Hindlimb muscle (tissue), 1 donor: ENCODE measurements at places on chromosomes 4 and X.
A peak's percentile ranks its signal among the peaks of the same experiment; 100 is the strongest.

DNA sequence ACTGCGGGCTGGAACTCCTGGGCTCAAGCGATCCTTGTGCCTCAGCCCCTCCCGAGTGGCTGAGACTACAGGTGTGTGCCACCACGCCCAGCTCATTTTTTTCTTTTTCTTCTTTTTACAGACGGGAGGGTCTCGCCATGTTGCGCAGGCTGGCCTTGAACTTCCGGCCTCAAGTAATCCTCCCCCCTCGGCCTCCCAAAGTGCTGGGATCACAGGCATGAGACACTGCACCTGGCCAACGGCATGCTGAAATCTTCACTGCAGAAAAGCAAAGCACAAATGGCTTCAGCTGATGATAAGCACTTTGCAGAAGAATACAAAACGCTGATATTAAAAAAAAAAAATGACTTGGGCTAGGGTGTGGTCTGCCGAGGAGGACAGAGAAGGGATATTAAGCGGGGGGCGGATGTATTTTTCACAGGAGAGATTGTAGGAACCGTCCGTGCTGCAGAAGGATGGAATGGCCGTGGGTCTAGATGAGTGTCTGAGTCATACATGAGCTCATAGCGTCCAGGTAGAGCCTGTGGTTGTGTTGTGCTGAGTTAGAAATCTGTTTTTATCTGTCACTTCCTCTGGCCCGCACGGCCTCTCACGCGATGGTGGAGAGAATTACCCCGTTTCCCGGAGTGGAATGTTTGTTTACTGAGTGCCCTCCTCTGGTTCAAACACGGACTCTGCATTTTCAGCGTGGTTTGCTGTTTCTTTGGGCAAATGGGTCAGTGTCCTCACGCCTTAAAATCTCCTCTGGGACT, 8.5 kb upstream of the AKAP17A start:
- no peak for DNase-seq

GRCh38 chr4:6526671-6527091, 48.3 kb upstream of the MAN2B2 start:
- DNase-seq, result no peak

- peak; percentile 8 for DNase-seq
Measured at GRCh38 chr4:47442980-47443379, 20.5 kb downstream of the COMMD8 start.

DNA sequence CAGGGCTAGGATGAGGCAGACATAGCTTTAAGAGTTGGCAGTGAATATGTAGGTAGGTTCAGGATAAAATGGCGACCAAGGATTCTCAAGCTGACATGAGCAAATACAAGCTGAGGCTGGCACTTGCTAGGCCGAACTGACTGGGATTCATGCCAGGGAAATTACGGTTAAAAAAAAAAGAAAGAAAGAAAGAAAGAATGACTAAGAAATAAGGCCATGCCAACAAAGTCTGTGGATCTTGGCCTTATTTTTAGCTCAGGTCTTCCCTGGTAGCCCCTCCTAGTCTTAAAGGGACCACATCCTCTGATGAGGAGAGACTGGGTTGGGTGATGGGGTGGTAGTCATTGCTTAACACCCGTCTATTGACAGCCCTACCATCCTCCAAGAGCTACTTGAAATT, 64.4 kb upstream of the KLHL13 start:
- DNase-seq, result no peak

- DNase-seq, result no peak
Measured at GRCh38 chr4:173332963-173333657, 1.0 kb downstream of the HMGB2 start.

DNA sequence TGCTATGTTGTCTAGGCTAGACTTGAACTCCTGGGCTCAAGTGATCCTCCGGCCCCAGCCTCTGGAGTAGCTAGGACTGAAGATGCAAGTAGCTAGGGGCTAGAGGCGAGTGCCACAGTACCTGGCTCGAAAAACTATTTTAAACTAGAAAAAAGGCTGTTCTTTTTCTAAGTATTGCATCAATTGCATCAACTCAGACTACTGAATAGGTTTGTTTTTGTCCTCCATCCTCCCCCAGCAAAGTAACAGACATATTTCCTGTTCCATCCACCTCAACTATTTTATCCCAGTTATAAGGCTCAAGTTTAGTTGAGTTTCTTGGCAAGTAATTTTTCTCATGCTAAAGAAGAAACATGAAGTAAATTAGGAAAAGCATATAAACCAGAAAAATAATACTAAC, 4.1 kb downstream of the SH3RF1 start:
- no peak for DNase-seq

- DNase-seq, result no peak
Measured at GRCh38 chrX:46737462-46737861, 21.5 kb downstream of the SLC9A7 start.

DNA sequence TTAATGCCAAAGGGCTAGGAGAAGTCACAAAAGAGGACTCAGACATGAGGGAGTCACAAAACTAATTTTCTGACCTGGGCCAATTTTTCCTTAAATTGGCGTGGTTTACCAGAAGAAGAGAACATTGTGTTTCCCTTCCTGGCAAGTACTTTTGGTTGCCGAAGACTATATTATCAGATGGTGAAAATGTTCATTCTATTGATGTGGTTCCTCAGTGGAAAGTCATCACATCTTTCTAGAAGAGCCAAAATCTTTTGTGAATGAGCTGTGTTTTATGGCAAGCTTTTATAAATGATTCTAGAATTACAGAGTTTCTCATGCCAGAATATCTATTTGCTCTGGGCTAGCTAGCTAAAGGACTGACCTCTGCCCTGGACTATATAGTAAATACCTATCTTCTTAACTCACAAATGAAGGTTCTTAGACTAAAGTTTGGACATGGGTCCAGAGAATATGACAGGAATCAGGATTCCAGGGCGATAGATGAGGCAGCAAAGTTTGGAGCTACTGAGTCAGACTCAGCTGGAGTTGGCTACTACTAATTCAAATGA, 288.9 kb downstream of the IL1RAPL2 start:
- no peak for DNase-seq

- DNase-seq, result no peak
Measured at GRCh38 chr4:139223682-139224317, 46.8 kb upstream of the ELF2 start.

DNA sequence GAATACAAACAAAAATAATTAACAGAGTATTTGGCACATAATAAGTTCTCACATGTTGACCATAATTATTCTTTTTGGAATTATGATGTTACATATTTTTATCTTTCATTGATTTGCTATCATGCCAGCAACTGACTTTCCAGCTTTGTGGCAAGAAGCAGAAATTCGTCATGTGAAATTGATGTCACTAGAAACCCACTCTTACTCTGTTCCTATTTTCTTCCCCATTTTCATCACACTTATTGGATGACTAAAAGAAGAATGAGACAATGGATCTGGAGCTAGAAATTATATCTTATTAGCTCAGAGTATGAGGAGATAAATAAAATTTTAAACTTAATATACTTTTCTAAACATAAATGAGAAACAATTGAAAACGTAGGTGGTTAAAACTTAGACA, 31.9 kb downstream of the EGF start:
- no peak for DNase-seq
